ENCODE measurements at places on chromosomes 2 and 18.
A peak's percentile ranks its signal among the peaks of the same experiment; 100 is the strongest.

DNA sequence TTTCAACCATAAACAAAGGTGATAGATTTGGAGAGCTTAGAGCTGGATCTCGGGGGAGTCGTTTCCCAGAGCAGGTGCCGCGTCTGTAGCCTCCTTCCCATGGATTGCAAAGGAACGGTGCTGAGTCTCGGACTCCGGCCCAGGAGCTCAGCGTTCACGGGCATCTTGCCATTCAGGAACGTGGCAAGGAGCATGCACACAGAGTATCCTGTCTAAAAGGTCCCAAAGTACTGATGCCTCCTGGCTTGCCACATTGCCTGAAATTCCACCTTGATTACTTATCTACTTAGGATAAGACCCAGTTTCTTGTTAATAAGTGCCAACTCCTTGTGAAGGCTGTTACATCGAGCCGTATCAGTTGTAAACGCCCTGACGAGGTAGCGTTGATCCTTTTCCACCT is 197.8 kb upstream of the MYT1L start:
- no peak for DNase-seq

DNA sequence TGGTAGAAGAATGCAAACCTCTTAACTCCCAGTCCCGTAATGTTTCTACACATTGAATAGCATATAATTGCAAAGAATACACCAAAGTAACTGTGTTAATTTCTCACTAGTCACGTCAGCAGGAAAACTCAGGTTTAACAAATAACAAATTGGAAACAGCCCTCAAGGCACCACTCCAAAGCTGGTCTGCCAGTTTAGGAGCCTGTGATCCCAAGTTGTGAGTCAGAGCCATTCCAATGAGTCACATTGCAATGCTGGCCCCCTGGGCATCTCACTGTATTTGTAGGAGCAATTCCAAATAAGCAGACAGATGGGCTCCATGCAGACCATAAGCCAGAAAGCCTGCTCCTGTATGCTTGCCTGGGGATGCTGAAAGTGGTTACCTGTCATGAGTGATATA is 143.2 kb upstream of the SETBP1 start:
- peak; percentile 74 for DNase-seq

DNA sequence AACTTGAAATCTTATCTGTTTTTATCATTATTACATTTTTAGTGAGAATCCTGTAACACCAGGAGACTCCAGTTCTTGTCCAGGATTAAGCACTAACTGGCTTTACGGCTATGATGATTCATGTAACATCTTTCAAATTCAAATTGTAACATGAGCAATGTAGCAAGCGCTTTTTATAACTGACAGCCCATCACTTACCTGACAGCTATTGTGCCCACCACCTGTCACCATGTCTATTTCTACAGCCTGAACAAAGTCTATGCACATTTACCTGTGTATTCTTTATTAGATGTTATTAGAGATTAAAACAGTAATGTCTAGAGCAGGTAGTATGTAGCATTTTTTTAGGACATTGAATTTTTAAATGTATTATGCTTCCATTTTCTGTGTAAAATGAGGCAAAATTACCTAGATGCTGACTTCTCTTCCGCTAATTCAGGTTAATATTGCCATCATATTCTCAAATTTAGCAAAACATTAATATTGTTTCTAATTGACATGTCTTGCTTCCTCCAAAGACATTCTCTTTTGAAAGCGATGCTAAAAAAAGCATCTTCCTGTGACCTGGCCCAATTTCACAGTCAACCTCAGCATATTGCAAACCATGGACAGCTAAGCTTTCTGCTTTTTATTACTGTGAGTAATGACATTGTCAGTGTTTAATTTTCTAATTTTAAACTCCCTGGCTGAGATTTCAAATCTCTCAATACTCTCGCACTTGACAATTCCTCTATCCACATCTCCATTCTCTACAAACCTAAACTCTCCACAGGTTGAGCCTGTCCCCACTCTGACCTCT is 37.8 kb downstream of the RIT2 start:
- DNase-seq, result no peak

DNA sequence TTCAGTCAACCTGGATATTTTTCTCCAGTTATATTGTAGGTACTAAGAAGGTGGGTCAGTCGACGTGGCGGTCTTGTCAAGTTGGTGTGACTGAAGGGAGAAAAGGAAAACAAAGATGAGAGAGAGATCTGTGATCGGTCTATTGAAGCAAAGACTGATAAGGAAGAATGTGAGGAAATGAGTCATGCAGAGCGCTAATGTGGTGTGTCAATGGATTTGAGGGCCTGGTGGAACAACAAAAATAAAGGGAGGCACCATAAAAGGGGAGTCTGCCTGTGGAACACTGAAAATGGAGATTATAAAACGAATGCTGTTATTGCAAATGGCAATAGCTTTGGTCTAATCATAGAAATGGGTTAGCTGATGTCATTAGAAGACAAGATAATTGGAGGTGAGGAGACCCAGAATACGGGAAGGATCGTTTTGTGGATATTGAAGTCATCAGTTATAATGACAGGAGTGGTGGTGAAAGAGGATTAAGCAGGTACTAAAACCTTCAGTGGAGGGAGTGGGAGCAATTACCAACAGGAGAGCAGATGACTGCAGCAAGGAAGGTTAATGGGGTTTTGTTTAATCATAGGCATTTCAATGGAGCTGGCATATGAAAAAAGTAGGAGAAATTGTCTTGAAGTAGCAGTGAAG is 599.1 kb upstream of the FSHR start:
- no peak for DNase-seq

DNA sequence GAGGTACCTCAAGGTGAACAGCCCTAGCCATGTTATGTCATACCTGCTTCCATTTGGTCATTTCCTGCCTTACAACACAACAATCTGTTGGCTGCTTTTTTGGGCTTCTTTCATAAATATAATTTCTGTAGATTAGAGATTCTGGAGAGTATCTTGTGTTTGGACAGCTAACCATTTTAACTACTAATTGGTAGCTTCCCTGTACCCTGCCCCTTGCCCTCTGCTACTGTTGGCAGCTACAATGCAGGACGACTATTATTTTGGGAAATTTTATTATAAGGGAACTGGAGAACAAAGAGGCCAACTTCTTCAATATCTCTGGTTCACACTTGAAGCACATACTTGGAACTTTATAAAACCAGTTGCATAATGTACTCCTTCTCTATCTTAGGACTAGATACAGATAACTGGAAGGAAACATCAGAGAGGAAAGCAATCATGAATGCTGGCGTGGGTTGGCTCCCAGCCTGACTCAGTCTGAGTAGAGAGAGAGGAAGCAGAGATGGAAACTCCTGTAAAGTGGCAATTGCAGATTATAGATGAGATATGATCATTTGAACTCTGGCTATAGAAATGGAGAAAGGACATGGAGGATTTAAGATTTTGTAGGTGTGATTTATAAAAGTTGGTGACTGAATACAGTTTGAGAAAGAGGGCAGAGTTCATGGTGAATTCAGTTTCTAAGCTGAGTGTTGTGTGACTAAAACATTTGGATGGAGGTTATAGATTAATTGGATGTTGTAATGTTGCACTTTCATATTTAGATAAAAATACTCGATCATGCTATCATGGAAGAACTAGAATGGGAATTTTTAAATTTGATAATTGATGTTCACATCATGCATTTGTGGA is 74.5 kb downstream of the MDH1 start:
- DNase-seq, result no peak

DNA sequence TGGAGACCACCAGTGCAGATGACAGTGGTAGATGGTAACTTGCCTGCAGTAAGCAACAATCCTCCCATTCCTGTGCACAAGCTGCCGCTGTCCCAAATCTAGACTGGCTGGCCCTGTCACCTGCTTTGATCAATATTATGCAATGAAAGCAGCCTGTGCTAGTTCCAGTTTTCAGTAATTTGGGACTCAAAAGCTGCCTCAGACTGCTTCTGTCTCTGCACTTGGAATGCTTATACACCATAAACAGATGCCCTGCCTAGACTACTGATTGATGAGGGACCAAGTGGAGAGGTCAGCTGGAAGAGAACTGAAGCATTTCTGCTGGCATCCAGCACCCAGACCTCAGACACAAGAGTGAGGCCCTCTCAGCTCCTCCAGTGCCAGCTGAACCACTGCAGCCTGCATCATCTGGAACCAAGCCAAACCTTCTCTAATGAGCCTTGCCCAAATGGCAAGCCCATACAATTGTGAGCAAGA is 24.9 kb downstream of the CCBE1 start:
- DNase-seq, result no peak

DNA sequence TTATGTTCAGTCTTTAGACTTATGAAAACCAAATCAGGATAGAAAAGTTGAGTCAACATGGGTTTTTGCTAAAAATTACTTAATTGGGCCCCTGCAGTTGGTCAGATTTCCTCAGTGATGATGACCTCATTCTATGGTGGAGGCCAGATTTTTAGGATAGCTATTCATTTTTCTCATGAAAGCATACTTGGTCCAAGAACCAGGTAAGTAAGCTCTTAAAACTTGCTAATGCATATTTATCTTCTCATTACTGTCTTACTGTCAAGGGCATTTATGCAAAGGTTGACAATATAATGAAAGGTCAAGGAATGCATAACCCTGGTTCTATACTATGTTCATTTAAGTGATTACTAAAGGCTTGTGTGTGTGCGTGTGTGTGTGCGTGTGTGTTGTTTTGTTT is 650.6 kb downstream of the SATB2 start:
- DNase-seq, result peak; percentile 38

GRCh38 chr2:200301953-200302858 is 4.3 kb upstream of the SPATS2L start:
- DNase-seq, result no peak

DNA sequence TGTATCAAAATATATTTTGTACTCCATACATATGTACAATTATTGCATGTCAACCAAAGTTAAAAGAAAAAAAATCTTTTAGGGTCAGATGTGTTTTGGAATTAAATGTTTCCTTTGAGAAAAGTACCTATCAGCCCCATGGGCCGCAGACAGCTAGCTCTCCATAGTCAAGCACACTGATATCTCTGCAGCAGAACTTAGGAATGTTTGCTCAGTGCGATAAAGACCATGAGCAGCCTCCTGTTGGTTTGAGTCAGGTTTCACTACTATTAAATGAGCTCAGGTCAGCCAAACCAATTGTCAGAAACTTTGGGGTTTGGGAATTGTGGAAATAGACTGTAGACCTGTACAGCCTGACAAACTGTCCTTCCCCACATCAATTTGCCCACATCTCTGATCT is 33.7 kb downstream of the LCT start:
- no peak for DNase-seq

DNA sequence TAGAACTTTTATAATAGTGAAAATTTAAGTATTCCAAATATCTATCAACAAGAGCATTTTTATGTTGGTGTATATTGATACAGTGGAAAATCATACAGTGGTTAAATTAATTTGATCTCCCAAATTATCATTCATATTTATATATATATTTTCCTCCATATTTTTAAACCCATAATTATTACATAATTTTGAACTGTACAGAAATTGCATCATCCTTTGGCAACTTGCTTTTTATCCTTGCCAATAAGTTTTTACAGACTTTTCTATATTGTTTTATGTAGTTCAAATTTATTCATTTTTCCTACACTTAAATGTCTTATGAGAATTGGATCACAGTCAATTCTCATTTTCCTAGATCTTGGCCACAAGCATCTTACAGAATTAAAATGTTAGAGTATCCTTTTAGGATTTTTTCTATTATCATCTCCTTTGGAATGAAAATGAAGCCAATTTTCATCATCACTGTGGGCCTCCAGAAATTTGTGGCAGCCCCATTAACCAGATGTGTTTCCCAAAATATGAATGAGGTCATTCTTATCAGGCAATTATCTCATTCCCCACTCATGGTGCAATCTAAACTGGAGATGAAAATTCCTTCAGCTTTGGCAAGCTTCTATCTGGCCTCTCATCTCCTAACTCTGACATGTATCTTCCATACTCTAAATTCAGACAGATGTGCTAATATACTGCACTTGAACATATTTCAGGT is 94.2 kb upstream of the DLGAP1 start:
- DNase-seq, result no peak

- DNase-seq, result peak; percentile 21
Observed at GRCh38 chr2:25528173-25528572, 145.2 kb downstream of the DTNB start.

- no peak for DNase-seq
Observed at GRCh38 chr2:180057706-180058412, 50.8 kb upstream of the CWC22 start.

DNA sequence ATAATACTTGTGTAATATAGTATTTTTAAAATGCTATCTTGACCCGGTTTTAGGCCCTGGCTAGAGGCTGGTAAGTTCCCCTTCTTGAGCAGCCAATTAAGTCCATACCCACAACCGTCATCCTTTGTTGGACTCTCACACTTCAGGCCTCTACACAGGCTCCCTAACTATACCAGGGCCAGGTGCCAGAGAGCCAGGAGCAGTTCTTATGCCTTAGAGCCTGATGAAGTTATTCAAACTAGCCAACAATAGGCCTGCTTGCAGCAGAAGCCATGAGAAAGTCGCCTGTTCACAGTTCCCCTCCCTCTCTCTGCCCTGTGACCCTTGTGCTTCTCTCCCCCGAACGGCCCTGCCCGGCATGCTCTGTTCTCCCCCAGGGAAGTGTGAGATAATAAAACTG is 454.2 kb upstream of the KLHL29 start:
- DNase-seq, result no peak

DNA sequence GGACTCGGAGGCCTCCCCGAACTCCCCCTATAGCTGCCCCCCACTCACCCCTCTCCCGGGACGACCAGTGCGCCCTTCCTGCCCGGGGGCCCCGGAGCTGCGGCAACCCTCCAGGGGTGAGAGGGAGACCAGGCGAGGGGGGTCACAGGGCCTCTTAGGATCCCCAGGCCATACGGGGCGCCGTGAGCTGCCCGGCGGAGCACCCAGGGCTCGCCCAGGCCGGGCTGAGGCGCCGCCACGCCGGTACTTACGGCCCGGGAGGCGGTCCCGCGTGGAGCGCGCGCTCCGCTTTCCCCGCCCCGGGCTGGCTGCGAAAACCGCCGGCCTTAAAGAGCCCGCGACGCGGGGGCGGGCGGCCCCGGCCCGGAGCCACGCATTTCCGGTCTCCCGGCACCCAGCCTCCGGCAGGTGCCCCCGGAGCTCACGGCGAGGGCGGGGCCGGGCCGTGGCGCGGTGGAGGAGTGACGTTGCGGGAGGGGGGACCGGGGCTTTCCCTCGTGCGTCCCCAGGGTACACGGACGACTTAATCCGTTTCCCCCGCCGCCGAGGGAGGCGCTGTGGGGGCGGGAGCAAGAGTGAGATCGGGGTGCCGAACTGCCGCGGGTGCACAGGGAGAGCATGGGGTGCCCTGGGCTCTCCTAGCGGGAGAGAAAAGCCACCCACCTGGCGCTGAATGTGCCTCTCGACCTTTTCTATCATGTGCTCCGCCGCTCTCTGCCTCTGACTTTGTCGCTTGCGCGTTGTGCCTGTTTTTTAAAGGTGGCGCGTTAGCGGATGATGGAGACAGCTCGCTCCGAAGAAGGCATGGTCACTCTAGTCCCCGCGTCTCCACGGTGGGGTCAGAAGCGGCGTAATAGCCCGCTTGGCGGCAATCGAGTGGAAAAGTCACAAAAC is at the start of gene METTL21A:
Gene METTL21A, minus strand, starts transcription at position 381 of the 894 bp plus-strand sequence. CDS start 1,019 bp downstream, outside the sequence.
- DNase-seq, result no peak

GRCh38 chr18:51074605-51075004 is 44.6 kb downstream of the SMAD4 start:
- no peak for DNase-seq

GRCh38 chr2:146954544-146954943 is 890.3 kb upstream of the ACVR2A start:
- no peak for DNase-seq

- no peak for DNase-seq
Observed at GRCh38 chr18:44465381-44465841, 215.3 kb upstream of the SETBP1 start.
